H9 (cell line): ENCODE measurements at places on chromosomes 11 and 22.

- DNase-seq: no peak
Observed at GRCh38 chr11:33451364-33451763, 194.2 kb downstream of the HIPK3 start.

GRCh38 chr11:1487851-1488574 lies 1.4 kb upstream of the MOB2 start:
- DNase-seq: no peak

- no peak for DNase-seq
Observed at GRCh38 chr11:64089493-64089892, 53.8 kb downstream of the FLRT1 start.

DNA sequence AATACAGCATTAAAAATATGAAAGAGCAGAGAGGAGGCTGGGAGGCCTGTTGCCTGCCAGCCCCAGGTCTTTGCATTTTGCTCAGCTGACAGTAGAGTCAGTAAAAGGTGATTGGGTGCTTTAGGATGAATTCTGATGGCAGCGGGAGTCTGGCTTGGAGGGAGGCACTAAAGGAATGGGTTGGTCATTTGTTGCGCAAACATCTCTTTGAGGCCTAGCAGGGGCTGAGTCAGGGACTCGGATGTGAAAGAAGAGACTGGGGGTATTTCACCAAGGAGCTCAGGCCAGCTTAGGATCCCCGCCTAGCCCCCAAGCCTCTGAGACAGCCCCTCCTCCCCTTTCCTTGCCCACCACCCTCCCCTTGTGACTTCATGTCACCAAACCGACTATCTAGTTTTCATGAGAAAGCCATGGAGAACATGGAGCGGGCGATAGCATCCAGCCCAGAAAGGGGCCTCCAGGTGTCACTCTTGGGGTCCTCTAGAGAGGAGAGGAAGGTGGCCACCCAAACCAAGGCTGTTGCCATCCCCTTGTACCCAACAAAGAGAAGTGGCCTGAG lies 9.7 kb downstream of the DGKZ start:
- DNase-seq: no peak

DNA sequence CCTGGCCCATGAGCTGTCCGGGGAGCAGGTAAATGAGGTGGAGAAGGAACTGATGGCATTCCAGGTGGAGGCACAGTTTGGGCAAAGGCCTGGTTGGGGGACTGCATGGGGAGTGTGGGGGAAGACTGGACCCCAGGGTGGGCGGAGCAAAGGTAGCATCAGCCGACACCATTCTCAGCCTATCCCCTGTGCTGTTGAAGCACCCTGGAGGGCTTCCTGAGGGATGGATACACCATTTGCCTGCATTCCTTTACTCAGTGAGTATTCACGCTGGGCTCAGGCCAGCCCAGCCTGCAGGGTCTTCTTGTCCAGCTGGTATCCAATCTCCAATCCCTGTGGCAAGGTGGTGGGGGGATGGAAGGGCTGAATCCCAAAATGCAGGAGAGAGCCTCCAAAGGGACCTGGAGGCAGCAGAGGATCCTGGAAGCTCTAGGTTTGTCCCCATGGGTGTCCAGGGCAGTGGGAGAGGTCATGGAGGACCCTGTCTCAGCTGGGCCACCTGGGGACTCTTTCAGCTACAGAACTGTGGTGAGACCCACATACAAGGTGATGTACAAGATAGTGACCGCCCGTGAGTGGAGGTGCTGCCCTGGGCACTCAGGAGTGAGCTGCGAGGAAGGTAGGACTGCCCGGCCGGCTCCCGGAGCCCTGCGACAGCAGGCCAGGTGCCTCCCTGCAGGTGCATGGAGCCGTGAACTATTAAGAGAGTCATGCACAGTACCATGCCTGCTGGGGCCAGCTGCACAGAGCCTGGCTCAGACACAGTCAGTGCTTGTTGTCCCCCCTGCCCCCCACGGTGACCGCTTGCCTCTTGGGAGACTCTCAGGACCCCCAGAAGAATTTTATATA lies 9.5 kb downstream of the EMID1 start:
- no peak for DNase-seq

DNA sequence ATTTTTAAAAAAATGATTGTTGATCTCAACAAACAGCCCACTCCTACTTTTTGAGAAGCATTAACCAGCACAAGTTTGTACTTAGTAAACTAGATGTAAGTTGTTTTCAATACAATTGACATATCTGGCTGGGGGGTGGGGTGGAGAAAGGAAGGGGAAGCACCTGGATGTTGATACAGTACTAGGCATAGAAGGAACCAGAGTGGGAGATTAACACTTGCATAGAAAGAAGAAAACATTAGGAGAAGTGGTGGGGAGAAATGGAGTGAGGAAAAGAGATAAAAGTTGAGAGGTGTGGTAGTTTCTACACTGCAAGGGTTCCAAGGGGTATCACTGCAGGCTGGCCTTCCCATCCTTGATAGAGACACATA lies 10.6 kb upstream of the GAB2 start:
- DNase-seq: no peak

DNA sequence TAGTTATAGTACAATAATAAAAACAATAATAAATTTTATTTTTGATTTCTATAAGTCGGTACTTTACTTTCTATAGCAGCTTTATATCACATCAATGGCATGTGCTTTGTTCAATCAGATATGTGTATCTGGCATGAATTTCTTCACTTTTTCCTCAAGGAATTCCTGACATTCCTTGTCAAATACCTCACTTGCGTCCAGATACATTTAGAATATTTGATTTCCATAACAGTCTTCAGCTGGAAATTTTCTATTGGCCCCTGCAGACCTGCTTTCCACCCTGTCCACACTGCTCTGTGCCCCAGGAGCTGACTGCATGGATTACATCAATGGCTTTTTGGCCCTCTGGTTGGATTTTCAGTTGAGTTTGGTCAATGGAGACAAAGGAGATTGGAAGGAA lies 93.2 kb downstream of the FAR1 start:
- no peak for DNase-seq
